Activated CD4-positive, CD25-positive, alpha-beta regulatory T cell treated with anti-CD3 and anti-CD28 coated beads, Interleukin-2, amount 50 U/mL, for 72 hours (primary cell): ENCODE measurements at places on chromosomes 16 and 17.
A peak's percentile ranks its signal among the peaks of the same experiment; 100 is the strongest.

- no peak for DNase-seq
Measured at GRCh38 chr16:72938795-72939164, 109.1 kb downstream of the ZFHX3 start.

- DNase-seq, result no peak
Measured at GRCh38 chr16:88744577-88745521, 38.5 kb downstream of the CTU2 start.

GRCh38 chr16:11620243-11621003 lies 33.7 kb upstream of the LITAF start:
- no peak for DNase-seq

DNA sequence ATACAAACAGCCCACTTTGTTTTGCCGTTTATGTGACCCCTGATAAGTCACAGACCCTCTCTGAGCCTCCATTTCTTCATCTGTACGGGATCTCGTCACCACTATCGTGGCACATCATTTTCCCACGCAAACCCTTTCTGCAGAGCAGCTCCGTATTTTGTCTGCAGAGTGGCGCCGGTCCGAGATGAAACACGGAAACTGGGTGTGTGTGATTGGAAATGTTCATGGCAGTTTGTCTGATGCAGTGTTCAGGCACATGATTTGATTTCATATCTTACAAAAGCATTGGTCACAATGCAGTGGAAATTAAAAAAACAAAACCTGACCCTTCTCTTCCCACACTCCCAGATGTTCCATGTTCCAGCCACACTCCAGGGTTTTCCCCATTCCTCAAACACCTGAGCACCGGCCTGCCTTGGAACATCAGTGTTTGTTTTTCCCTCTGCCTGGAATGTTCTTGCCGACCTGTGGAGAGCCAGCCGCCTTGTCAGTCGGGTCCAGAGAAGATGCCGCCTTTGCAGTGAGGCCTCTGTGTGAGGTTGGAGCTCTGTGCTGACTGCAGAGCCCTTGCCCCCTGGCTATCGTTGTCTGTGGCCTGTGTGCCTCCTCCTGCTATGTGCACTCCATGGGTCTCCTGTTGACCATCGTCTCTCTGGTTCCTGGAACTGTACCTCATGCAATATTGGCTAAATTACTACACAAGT lies 39.2 kb downstream of the NT5M start:
- DNase-seq, result no peak

- no peak for DNase-seq
Measured at GRCh38 chr16:60027351-60027750, 1293.2 kb upstream of the GOT2 start.

- no peak for DNase-seq
Measured at GRCh38 chr17:80901319-80901718, 90.3 kb upstream of the CHMP6 start.

DNA sequence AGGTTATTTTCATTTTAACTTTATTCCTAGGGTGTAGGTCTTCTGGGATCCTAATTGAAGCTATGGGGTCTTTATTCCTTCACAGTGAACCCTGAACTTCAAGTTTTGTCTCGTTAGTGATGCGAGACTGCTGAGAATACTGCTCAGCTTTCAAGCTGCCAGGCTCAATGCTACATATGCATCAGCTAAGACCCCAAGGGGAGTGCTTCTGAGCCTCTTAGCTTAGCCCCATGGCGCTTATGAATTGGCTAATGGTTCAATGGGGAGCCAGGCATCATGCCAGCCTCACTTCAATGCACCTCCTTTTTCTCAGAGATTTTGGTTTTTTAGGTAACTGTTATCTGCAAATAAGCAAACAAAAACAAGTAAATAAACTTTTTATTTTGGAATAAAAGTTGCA lies 94.1 kb upstream of the SIAH1 start:
- DNase-seq, result no peak

GRCh38 chr16:86150641-86151238 lies 251.8 kb downstream of the IRF8 start:
- no peak for DNase-seq

DNA sequence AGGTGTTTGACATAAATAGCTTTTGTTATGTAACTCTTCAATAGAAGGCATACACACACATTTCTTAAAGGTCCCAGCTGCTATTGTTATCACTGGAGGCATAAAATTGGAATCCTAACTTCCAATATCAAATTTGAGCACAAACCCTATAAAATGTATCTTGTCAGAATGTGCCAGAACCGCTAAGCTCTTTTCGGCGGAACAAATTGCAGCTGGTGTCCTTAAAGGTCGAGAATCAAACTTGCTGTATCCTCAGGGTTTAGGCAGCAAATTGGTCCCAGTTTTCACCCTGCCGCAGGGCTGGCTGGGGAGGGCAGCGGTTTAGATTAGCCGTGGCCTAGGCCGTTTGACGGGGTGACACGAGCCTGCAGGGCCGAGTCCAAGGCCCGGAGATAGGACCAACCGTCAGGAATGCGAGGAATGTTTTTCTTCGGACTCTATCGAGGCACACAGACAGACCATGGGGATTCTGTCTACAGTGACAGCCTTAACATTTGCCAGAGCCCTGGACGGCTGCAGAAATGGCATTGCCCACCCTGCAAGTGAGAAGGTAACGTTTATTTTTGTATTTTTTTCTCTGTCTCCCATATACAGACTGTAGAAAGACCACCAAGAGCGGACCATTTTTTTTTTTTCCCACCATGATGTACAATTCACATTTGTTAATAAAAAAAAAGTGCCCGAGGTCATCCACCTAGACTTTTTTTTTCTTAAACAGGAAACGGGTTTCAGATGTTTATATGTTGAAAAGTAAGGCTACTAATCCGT lies 297.1 kb downstream of the IRF8 start:
- no peak for DNase-seq

DNA sequence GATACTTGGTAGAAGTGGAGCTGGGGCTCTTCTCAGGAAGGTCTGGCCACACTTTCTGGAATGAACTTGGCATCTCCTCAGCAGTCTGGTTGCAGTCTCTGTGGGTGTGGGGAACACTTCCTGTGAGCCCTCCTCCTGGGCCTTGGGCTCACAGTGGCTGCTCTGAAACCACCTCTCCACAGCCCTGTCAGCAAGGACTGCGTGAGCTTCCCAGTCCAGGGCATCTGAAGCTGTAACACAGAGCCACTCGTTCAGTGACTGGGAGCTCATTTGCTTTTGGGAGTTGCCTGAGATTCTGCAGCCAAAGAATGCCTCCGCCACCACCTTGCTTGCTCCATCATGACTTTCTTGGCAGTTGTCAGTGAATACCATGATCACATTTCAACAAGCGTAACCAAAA lies 60.0 kb downstream of the CLEC16A start:
- no peak for DNase-seq

DNA sequence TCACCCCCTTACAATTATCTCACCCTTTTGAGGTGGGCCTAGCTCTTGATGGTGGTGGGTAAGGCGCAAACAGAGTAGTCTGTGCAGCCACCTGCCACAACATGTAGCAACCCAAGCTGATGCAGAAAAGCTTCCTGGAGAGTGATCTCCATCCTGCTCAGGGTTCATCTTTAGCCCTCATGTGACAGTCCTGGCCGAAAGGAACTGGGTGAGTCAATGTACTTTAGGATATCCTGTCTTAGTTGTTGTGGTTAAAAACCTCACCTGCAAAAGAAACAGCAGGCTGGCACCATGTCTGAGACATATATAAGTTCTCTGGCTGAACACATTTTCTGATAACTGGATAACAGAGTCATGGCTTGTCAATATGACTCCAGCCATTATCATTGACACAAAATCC lies 183.5 kb upstream of the CPHXL start:
- DNase-seq, result no peak

DNA sequence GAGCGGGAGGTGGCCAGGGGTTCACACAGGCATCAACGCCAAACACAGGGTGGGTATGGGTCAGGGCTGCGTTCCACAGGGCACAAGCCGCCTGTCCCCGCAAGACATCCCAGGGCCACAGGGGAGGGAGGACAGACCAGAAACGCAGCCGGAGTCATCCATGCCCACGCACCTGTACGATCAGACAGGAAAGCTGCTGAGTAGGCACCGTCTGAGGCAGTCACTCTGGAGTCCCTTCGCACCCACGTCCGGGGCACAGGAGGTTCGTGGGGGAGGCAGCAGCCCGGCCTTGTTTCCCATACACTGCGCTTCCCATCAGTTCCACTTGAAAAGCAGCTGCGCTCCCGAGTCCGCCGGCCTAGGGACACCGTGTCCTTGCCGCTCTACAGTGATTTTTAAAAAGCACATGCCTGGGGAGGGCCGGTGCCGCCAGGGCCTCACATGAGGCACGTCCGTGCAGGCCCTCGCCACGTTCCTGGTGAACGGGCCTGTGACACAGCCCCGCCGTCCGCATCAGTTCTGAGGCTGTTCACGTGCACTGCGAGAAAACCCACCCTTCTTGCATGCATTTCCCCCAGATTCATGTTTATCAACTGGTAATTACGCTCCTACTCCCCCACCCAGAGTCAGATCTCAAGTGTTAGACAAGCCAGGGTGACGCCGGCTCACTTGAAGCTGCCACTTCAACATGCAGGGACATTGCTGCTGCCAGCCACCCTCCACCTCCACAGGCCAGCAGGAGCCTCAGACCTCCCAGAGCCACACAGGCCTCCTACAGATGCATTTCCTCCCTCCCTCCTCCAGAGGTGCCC lies 34.8 kb downstream of the WDR45B start:
- DNase-seq, result no peak

GRCh38 chr17:64200080-64201032 lies 62.7 kb downstream of the TEX2 start:
- DNase-seq, result no peak

DNA sequence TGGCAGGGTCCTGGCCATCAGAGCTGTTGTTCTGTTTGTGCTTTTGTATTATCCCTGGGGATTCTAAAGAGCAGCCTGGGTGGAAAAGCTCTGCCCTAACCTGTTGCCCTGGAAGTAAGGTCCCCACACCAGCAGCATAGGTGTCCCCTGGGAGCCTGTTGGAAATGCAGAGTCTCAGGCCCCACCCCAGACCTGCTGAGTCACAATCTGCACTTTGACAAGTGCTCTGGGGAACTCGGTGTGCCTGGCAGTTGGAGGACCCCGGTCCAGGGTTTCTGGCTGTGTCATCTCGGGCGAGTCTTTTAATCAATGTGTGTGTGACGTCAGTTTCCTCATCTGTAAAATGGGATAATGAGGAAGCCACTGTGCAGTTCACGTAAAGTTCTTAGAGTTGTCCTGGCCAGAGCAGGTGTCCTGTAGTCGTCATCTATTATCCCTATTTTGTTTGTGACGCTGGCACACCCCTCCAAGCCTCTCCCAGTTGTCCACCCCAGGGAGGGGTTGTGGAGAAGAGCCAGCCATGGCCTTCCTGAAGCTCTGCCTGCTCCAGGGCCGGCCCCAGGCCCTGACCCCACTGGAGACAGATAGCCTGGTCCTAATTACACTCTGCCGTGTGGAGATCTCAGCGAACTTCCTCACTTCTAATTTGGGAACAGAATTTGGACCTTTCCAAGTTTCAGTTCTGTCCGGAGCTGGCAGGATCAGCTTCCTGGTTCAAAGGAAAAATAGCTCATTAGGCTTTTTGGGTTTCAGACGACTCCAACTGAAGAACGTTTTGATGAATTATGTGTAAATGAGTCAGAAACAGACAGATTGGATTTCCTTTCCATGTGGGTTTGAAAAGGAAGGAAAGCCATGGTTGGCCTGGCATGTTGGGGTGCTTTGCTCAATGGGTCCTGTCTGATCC lies 295.7 kb upstream of the FOXF1 start:
- no peak for DNase-seq

- no peak for DNase-seq
Measured at GRCh38 chr17:61362852-61363600, 36.6 kb upstream of the TBX2 start.

DNA sequence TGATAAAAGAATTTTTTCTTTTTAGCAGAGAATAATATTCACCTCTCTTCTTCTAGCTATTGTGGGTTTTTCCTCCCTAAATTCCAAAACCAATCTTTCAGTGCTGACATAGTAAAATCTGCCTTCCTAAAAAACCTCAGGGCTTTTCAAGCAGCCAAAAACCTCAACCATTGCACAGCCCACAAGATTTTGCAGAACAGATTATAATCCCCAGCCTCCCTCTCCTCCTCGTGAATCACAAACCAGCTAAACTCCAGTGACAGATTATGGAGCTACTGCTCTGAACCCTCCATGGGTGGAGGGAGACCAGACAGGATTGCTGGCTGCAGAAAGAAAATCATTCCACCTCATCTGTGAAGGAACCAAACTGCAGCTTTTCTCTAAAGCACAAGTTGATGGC lies 341.6 kb downstream of the SOX9 start:
- no peak for DNase-seq

GRCh38 chr16:52465711-52466267 lies 81.2 kb downstream of the TOX3 start:
- DNase-seq, result no peak

- DNase-seq, result no peak
Measured at GRCh38 chr17:3879186-3879585, 13.7 kb downstream of the CAMKK1 start.

DNA sequence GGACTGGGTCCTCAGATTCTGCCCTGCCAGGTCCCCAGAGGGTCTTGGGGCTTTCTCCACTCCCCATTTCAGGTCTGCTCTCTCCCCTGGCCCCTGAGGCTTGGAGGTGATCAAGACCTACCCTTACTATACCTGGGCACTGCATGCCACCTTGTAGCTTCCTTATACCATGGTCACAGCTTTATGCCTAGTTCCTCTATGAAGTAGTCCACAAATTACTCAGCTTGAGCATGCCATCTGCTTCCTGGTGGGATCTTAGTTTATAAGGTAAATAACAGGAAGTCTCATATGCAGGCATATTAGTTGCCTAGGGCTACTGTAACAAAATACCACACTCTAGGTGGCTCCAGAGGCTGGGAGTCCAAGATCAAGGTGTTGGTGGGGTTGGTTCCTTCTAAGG lies 11.0 kb upstream of the PMFBP1 start:
- DNase-seq, result no peak

DNA sequence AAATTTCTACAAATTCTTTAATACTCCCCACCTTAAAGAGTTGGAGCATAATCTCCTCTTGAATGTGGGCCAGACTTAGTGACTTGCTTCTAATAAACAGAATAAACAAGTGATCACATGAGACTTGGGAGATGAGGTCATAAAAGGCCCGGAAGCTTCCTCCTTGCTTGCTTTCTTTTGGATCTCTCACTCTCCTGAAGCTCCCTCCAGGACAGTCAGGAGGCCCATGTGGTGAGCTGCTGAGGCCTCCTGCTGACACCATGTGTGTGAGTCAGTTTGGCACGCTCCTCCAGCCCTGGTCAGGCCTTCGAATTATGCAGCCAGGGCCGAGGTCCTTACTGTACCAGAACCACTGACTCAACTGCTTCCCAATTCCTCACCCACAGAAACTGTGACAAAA lies 53.2 kb downstream of the NDEL1 start:
- no peak for DNase-seq

- DNase-seq, result peak; percentile 25
Measured at GRCh38 chr17:30716461-30717290, 107.8 kb downstream of the CRLF3 start.
